ENCODE measurements at places on chromosomes 7 and 10.
A peak's percentile ranks its signal among the peaks of the same experiment; 100 is the strongest.

- no peak for DNase-seq
Observed at GRCh38 chr10:42962110-42962901, 114.6 kb upstream of the RET start.

- DNase-seq, result no peak
Observed at GRCh38 chr10:28873540-28873939, 196.2 kb downstream of the BAMBI start.

GRCh38 chr10:4775808-4776207, 50.2 kb upstream of the AKR1E2 start:
- peak; percentile 80 for DNase-seq

GRCh38 chr7:149525280-149525679, 27.7 kb upstream of the ZNF746 start:
- DNase-seq, result no peak

DNA sequence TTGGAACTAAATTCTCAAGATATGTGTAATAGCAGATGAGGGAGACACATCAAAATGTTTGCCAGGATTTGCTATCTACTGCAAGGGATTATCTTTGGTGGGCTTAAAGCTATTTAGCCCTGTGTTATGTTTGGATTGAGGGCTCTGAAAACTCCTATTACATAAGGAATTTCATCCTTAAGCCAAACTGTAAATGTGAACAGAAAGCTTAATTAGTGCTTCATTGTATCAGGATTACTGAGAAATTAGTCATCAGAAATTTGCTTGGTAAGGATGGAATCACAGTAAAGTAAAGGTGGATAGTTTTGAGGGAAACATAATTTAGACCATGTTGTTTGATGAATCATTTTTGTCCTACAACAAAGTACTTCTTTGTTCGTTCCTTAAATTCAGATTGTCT, 8.3 kb downstream of the ANKRD7 start:
- DNase-seq, result no peak

DNA sequence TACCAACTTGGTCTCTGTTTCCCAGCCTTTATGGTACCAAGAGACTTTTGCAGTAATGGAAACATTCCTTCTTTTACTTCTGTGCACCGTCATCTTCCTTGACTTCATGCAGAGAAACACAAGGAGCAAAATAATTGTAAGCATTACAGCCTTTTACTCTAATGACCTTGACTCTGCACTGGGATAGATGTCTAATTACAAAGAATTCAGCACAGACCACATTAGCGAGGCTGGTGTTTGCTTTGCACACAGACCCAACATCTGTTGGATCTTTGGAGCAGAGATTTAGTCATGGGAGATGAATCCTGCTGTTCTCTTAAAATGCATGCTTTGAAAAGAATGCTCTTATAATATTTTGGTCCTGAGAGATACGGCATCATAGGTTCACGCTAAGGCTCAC, 261.6 kb downstream of the TWIST1 start:
- peak; percentile 41 for DNase-seq

GRCh38 chr7:41872966-41873365, 170.1 kb upstream of the INHBA start:
- no peak for DNase-seq

DNA sequence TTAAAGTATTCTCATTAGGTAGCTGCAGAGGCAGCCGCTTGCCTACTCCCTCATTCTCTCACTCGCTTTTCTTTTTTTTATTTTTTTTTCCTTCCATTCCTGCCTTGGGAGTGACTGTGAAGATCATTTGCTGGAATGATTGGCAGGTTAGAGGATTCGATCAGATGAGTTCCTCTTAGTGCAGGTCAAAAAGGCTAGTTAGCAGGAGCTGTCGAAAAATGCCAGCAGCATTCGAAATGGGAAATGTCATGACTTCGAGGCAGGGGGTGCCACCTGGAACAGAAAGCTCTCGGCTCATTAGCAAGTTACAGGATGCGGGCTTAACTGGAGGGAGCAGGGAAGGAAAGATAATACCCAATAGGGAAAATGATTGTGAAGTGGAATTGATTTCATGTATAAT, 137.5 kb upstream of the FZD1 start:
- no peak for DNase-seq

GRCh38 chr10:117914334-117914733, 132.4 kb downstream of the RAB11FIP2 start:
- no peak for DNase-seq

GRCh38 chr10:12255048-12255447, 59.1 kb downstream of the CDC123 start:
- no peak for DNase-seq

DNA sequence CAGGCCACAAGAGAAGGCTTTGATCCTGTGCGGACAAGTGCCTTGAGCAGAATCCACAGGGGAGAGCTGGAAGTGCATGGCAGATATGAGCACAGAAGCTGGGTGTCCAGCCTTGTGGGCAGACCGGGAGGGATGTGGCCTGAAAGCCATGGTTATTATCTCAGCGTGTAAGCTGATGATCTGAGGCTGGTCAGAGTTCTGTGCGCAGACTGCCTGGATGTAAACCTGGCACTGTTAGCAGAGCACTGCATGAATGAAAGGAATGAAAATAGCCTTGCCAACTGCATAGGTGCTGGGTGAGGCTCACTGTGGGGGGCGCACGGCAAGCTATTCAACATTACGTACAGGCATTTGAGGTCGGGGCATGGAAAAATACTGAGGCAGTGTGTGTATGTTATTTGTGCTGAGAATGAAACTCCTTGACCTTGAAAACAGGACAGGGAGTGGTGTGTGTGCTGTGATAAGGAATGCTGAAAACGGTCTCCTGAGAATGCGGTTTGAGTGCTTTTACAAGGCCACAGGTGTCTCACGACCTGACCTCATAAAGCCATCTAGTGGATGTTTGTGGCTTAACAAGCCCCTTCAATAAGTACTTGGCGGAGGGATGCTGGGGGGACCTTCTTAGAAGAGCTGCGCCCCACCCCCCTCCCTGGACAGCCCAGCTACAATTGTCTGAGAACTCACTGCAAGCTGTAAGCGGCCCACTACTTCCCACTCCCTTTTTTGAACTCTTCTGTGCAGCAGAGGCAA, 18.7 kb downstream of the AKR1C1 start:
- peak; percentile 5 for DNase-seq

GRCh38 chr10:125709553-125710474, 9.7 kb upstream of the EDRF1 start:
- DNase-seq, result no peak

- DNase-seq, result no peak
Observed at GRCh38 chr10:113169853-113170460, 219.9 kb downstream of the TCF7L2 start.

GRCh38 chr10:59868696-59869593, 37.4 kb downstream of the CCDC6 start:
- no peak for DNase-seq

DNA sequence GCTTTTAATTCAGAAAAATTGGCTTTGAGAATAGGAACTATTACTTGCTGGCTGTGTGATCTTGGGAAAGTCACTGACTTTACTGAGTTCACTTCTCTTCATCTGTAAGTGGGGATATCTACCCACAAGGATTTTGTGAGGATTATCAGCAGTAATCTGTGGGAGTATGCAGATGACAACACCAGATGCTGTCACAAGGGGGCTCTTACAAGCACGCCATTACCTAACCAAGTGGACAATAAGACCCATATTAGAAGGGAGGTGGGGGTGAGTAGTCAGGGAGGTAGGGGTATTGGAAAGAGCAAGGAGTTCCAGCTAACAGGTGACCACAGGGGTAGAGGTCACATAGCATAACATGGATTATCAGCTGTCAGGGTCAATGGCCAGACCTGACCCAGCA, 569.4 kb downstream of the SUGCT start:
- DNase-seq, result no peak

GRCh38 chr7:32390210-32390609, 100.0 kb downstream of the LSM5 start:
- no peak for DNase-seq

DNA sequence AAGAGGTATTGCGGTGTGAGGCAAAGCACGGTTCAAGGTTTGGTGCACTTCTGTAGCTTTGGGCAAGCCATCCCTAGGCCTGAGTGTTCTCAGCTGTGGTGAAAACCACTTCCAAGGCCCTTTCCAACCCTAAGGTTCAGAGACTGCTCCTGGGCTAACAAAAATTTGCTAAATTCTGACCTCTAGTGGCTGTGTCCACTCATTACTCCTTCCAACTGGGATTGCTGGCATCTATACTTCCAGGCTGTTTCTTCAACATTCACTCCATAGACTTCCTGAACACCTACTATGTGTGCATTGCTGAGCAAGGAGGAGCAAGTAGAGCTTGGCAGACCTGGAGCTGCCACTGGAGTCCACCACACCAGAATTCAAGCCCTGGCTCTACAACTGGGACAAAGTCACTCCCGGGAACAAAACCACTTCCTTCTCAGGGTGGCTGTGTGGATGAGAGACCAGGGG, 29.3 kb upstream of the SH3PXD2A start:
- DNase-seq, result peak; percentile 70

DNA sequence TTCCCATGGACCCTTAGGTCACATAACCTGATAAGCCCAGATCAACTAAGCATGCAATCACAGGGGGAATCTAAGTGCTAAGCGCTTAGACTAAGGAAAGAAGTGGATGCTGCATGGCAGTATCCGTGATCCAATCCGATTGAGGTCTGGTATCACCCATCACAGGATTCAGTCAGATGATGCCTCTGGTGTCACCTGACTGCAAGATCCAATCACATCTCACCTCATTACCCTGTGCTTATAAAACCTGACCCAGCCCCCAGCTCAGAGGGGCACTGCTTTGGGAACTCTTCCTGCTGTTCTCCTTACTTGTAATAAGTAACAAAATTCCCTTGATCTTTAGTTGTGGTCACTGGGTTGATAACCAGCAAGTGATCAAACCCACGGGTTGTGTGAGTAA, 84.7 kb upstream of the TMEM168 start:
- no peak for DNase-seq

GRCh38 chr10:30502266-30503060, 68.5 kb downstream of the MAP3K8 start:
- DNase-seq, result peak; percentile 60

- no peak for DNase-seq
Observed at GRCh38 chr10:133129071-133129858, 30.8 kb upstream of the KNDC1 start.

GRCh38 chr10:271722-272121, 136.5 kb downstream of the ZMYND11 start:
- no peak for DNase-seq

GRCh38 chr10:121732656-121733445, 134.6 kb upstream of the FGFR2 start:
- DNase-seq, result no peak

DNA sequence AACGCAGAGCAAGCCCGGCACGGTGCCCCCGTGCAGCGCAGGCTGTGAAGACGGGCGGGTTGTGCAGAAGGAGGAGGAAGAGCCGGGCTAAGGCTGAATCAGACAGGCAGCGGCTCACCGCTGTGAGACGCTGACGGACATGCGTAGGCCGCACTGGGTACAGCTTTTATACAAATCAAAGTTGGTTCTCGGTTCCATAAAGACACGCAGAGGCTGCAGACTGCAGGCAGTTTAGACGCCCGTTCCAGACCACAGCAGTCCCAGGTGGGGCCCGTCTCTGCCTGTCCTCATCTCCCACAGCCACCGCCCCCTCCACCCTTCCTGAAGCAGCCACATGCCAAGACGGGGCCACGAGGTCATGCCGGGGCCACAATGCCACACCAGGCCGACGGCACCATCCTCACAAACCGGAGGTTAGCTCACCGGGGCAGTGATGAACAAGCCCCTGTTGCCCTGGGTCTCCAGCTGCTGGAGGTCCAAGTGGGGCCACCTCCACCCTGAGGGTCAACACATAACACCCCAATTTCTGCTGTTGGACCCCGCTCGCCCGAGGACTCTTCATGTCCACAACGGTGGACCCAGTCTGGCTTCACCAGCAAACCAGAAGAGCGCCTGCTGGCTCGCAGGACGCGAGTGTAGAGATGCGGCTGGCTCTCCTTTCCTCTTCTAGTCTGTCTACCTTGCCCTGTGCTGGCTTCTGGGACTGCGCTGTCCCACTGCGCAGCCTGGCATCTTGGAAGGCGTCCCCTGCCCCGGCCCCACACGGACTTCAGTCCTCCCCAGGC, 227.2 kb downstream of the ELFN1 start:
- DNase-seq, result no peak

GRCh38 chr10:78176320-78177317, 143.0 kb downstream of the RPS24 start:
- DNase-seq, result no peak

DNA sequence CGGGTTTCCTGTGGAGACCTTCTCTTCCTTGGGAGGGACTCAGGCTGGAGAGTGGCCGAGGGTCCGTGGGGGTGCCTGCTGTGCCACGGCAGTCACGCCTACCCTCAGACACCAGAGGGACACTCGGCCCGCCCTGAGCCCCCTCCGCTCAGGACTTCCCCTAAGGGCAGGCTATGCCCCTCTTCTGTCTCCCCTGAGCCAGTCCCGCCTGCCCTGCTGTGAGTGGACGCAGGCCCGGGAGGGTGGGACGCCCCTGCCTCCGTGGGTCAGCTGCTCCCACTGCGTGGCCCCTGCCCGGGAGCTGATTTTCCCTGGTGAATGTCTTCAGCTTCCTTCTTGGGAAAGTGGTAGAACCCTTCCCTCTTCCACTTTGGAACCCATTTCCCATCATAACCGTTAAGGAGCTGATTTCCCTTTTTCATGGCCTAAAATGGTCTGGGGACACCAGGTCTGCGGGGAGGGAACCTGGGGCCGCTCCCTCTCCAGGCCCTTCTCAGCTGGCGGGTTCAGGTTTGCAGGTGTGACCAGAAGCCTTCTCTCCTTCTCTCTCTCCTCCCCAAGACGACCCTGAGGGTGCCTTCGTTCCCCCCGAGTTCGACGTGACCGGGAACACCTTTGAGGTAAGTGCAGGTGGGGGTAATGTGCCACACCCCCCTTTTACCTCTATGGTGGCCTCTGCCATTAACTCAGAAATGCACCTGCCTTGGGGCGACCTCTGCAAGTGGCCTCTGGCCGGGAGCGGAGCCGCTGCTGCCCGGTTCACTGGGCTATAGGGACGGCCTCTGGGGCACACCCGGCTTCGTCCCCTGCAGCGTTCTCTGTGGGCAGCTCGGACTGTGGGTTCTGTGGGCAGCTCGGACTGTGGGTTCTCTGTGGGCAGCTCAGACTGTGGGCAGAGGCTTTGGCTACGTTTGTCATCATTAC, 7.9 kb downstream of the KNDC1 start:
- DNase-seq, result no peak

- no peak for DNase-seq
Observed at GRCh38 chr10:103066141-103067098, 126.7 kb downstream of the NT5C2 start.

DNA sequence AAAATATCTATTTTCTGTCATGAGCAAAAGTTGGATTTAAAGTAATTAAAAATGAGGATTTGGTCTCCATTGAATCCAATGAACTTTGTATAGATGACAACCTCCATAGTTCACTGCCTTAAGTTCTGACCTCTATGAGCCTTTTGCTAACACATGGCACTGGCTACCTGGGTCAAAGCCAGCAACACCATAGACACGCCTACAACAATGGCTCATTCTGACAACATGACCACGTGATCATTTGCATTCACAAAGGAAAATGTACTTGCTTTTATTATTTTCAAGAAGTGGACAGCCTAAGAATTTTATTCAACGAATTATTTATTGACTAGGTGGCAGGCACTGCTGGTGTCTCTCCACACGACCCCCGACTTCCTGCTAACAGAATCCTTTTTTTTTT, 90.6 kb downstream of the CARD11 start:
- DNase-seq, result no peak
